ENCODE measurements at places on chromosomes 12 and 14. TPM values are rescaled to one million over a fixed set of nuclear protein-coding genes. Genes with fewer than 3 reads are reported as not detected.

The ACACB gene
- 223 TPM for total RNA-seq

The OVCH1 gene
- total RNA-seq = 0.44 TPM

The BCL11B gene
- total RNA-seq = 2.6 TPM

The HOXC9 gene
- total RNA-seq = 3.8 TPM

Data from breast epithelium (tissue), 4 donors.